ENCODE measurements at places on chromosomes 2 and 18. TPM values are rescaled to one million over a fixed set of nuclear protein-coding genes. Genes with fewer than 3 reads are reported as not detected.
A peak's percentile ranks its signal among the peaks of the same experiment; 100 is the strongest.

PLB1 gene
- 14.3 TPM for total RNA-seq

REG3A gene
- total RNA-seq = not detected

PSMA8 gene
- not detected for total RNA-seq

MBD5 gene
- total RNA-seq = 15.4 TPM

ALPP gene
- total RNA-seq = not detected

MPPE1 gene
- total RNA-seq = 49.2 TPM

RAX gene
- not detected for total RNA-seq

DNA sequence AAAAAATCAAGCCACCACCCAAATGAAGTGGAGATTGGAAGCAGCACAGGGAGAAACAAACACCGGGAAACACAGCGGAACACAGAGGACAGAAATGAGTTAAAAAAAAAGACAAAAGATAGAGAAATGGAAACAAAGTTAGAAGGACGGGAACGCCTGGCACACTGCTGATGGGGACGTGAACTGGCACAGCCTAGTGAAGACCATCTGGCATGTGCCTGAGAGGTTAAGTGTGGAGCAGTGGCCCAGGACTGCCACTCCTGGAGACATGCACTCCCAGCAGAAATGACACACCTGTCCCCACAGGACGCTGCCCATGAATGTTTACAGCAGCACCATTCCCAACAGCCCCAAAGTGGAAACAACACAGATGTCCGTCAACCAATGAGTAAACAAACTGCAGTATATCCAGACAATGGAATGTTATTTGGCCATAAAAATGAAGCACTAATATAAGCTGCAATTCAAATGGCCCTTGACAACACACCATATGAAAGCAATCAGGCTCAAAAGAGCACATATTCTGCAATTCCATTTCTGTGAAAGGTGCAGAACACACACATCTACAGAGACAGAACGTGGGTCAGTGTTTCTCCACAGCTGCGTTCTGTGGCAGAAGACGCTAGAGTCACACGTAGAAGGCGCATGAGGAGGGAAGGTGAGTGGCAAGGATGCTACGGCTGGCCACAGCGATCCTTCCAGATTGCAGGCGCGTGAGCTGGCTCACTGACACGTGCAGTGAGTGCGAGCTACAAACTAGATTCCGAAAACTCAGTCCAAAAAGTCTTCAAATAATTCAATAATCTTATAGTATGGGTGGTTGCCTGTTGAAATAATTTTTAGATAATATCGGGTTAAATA is 24.6 kb downstream of the THAP4 start:
- no peak for DNase-seq

- no peak for DNase-seq
Observed at GRCh38 chr2:241154915-241155314, 4.6 kb downstream of the PPP1R7 start.

DNA sequence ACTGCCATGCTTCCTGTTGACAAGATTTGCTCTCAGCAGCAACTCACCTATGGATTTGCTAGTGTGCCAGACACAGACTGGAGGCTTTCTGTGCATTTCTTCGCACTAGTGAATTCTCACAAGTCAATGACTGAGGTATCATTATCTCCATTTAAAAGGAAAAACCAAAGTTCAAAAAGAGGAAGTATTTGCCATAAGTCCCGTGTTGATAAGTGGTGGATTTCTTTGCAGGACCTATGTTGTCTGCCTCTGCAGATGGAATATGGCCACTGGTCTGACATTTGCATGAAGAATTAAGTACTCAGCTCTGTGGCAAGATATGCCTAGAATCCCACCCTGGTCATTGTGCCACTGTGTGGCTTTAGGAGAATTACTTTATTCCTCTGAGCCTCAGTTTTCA is 299.6 kb downstream of the PAX3 start:
- DNase-seq = no peak

DNA sequence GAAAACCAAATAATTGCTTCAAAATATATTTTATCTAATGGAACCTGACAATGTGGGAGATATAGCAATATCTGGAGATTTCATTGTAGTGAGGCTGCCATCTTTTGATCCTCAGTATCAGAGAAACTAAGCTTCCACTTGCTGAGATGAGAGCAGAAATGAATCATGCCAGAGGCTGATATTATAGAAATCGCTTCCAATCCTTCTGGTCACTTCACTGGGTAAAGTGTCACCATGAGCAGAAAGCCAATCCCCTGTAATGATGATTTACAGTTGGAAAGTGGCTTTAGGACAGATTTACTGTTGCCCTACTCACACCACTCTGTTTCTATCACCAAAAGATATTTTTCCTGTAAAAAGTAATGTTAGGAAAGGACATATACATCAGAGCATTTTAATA is 365.0 kb upstream of the VRK2 start:
- DNase-seq = no peak

- no peak for DNase-seq
Observed at GRCh38 chr2:74383254-74383653, 3.1 kb upstream of the DCTN1 start.

DNA sequence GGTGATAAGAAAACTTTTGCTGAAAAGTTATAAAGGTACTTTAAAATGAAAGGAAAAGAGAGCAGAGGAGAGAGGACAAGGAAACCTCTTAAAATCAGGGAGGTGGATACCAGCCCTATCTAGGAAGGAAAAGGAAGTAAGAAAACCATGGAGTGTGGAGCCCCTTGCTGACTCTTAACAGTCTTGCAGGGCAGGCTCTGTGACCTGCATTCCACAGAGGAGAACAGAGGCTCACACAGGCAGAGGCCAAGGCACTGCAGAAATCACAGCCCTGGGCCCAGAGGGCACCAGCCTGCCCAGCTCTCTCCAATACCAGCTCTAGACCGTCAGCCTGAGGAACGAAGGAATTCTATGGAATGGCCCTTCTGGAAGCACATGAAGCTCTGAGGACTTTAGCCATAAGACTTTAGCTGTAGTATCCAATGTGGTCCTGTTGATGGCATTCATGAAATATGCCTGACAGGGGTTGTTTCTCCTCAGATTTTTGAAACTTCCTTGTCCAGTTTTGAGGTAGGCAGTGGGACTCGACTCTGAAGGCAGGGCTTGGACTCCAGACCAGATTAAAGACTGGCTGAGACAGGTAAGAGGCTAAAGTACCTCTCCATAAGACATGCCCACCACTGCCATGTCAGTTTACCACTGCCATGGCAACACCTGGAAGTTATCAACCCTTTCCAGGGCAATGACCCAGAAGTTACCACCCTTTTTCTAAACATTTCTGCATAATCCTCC is 216.3 kb downstream of the ANAPC1 start:
- no peak for DNase-seq

- no peak for DNase-seq
Observed at GRCh38 chr18:50027996-50028395, 167.0 kb downstream of the MYO5B start.

- DNase-seq = no peak
Observed at GRCh38 chr18:55997151-55997561, 409.2 kb upstream of the TCF4 start.

DNA sequence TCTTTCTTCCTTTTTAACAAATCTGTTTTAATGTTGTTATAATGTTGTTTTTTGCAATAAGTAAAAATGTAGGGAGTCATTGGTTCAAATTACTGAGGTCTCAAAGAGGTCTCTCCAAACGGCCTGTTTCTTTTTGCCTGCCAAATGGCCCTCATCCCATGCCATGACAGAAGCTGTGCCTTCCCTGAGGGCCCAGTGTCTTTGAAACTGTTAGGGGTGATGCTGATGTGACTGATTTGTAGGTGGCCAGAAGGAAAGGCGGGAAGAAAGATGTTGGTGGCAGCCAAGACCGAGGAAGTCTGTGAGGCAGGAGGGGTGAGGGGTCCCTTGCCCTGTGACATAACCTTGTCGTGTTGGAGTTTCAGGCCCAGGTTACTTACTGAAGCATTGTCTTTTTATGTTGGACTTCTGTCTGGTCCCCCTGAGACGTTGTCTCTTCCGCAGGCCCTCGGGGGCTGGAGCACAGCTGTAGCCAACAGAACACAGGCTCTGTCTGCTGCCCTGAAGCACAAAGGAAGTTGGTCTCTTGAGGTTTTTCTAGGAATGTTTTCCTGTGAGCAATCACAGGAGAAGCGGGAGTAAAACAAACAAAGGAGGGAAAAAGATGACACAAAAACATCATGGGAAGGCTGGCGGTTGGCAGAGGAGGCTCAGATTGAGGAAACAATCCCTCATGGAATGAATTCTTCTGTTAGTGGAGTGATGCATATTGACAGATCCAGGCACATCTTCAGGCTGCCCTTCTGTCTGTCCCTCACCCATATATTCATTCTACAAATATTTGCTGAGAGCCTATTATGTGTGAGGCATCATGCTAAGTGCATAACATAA is 4.9 kb upstream of the ST3GAL5 start:
- peak; percentile 21 for DNase-seq

DNA sequence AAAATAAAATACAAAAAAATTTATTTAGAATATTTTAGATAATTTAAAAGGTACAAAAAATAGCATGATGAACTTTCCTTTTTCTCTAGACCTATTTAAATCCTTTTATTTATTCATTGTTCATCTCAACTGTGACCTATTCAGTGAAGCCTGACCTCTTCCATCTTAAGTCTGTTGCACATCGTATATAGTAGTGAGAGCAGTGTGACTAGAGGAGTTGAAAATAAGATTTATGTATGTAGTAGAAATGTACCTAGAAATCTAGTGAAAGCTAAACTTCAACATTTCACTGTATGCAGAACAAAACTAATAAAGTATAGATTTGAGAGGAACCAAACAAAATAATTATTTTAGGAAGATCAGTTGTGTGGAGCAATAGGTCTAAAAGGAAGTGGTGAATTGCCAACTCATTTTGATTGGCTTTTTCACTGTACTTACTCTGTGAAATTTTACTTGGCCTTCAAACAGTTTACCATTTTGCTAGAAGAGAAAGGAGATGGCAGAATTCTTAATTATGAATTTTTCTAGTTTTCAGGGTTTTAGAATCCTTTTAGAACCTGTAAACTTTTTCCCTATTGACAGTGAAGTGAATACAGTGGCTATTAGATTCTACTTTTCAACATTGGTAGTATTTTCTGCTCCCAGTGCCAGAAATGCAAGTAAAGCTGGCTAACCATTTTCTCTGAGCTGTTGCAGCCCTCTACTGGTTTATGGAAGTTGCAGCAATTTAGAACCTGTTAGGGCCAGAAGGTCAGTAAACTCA is 11.0 kb downstream of the ANKRD12 start:
- no peak for DNase-seq

GRCh38 chr2:43484323-43484930 is 111.4 kb downstream of the THADA start:
- no peak for DNase-seq

DNA sequence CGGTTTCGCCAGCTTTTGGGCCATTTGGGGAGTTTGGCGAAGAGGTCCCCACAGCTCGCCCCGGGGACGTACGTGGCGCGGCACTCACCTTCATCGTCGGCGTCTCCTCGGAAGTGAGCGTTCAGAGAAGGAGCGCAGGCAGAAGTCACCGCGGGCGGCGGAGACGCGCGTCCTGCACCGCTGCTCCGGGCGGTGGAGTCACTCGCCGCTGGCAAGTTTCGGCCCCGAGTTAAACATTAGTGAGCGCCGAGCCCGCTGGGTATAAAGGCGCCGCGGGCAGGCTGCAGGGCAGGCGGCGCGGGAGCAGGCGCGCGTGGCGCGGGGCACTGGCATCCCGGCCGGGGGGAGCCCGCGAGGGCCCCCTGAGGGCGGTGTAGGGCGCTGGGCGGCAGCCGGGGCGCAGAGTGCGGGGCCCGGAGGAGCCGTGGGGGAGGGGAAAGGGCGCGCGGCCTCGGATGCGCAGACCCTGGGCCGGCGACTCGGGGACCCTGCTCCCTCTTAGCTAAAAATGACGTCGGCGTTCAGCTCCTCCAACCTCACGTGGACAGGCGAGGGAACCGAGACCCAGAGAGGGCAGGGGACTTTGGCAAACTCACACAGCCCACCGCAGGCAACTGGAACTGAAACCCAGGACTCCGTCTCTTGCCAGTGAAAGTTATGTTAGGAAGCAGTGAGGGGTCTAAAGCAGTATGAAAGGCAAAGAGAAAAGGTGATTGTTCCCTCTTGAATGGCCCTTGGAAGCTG is at the start of gene DPP4:
DPP4 (minus strand) TSS at position 328 of the 744 bp plus-strand sequence; CDS start at position 94, 234 bp downstream.
- DNase-seq = no peak

DNA sequence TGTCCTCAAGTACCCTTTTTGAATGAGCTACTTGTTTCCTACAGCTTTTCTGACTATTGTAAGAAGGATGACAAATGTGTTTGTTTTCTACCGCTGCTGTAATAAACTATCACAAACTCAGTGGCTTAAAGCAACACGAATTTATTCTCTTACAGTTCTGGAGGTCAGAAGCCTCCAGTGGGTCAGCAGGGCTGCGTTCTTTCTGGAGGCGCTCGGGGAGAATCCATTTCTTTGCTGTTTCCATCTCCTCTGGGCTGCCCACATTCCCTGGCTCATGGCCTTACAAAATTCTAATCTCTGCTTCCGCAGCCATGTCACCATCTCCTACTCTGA is 128.5 kb downstream of the SPP2 start:
- no peak for DNase-seq

GRCh38 chr2:105034170-105034569 is 3.7 kb upstream of the MRPS9 start:
- no peak for DNase-seq

DNA sequence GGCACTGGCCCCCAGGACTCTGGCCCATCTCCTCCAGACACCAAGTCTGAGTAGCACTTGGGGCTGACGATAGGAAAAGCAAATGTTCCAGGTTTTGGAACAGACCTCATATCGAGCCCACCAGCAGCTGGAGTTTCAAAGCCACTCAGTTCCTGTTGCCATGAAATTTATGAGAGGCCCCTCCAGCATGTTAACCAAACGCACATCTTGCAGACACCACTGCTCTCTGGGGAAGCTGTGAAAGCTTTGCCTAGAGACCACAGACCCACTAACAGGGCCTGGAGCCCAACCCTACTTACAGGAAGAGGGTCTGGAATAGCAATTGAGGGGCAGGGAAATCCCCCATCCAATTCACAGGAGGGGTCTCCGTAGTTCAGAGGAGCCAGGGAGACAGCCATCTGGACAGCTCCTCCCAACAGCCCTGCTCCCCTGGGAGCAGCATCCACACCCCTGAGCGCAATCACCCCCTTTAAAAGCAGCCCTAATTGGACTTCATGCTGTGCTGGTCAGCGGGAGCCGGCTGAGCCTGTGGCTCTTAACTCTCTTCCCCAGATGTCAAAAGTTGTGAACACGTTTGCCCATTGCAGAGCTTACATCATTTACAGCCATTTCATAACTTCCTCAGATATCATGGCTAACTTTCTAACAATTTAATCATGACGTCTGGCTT is 81.3 kb downstream of the TGFA start:
- DNase-seq = no peak

GRCh38 chr18:22742409-22742808 is 190.7 kb upstream of the RBBP8 start:
- DNase-seq = no peak

DNA sequence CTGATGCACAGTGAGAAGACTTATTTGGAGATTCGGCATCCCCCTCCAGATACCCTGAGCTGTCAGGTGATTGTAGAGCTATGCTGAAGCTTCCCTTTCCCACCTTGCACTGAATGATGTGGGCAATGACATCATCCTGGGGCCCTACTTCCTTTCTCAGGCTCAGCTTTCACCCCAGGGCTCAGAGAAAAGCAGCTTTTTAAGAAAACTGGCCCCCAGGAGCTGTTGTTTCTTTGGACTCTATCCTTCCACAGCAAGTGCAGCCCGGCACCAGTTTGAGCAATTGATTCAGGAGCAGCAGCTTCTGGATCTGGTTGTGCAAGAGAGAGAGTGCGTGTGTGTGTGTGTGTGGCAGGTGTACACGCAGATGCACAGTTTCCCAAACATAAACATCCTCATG is 251.3 kb downstream of the ANAPC1 start:
- DNase-seq = no peak
